ENCODE measurements at places on chromosomes 5 and 9.
A peak's percentile ranks its signal among the peaks of the same experiment; 100 is the strongest.

- no peak for DNase-seq
Measured at GRCh38 chr5:96645091-96645490, 17.1 kb upstream of the CAST start.

GRCh38 chr5:9739135-9739534 lies 109.0 kb upstream of the TAS2R1 start:
- DNase-seq: no peak

DNA sequence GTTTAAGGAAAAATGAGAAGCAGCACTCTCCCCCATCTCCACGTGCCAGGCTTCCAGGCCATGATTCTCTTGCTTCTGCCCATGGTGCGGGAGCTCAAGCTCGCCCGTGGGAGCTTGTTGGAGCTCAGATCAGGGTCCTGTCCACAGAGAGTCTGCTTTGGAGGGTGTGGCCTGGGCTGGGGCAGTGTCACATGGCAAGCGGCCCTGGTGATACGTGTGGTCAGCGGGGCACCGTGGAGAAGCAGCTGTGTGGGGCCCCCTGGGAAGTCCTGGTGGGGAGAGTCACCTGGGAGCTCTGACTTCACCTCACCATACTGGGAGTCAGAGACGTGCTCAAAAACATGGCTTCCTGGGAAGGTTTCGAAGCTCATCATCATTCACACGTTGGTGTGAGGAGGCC lies 275.3 kb downstream of the GADD45G start:
- no peak for DNase-seq

GRCh38 chr5:52846182-52846842 lies 58.6 kb downstream of the ITGA1 start:
- DNase-seq: peak; percentile 46

- DNase-seq: peak; percentile 18
Measured at GRCh38 chr5:40594811-40595210, 84.9 kb upstream of the PTGER4 start.

DNA sequence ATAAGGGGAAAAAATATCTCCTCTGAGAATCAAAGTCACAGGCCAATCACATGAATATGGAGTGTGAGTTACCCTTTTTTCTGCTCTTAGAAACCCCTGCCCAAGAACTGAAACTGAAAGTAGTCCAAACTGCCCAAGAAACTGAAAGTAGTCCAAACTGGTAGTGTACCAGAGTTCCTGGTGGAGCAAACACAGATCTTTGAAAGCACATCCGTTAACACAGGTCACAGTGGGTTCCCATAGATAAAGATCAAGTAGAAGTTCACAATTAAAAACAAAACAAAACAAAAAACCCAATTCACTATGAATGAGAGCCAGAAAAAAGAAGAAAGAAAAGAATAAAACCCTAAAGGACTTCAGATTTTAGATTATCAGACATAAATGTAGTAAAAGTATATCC lies 332.4 kb upstream of the EFNA5 start:
- peak; percentile 34 for DNase-seq

DNA sequence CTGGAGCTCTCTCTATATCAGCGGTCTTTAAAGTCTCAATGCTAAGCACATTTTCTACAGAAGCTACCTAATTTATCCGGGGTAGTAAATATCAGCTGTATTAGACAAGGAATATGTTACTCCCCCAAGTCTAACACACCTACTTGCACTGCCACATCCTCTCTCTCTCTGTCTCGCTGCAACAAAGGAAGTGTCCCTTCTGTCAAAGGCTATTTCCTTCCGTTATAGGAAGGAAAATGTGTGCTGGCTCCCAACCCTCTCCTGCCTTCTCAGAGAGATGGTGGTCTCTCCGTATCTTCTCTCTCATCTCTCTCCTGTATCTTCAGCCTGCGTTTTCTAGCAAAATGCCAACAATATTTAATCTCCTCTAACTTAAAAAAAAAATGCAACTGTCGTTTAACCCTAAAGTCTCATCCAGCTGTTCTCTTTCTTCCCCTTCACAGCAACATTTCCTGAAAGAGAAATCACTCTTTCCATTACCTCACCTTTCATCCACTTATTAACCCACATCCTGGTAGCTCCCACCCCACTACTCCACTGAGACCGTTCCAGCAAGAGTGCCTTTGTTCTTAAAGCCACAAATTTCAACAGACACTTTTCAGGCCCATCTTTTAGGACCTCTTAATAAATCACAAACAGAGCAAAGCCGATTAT lies 2.3 kb downstream of the TTF1 start:
- DNase-seq: no peak

DNA sequence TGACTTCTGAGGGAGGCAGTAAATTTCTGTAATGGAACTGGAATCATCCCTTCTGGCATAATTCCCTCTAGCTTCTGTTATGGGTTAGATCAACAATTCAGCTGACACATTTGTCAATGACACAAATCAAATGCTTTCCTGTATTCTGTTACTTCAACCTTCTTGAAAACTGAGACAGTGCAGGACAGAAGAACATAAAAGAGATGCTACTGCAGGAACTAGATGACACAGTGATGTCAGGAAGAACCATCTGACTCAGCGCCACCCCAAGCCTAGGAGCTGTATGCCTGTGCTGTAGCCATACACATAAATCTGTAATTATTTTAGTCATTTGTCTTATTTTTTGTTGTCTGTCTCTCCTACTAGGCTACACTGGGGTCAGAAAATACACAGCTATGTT lies 18.2 kb upstream of the CEP120 start:
- no peak for DNase-seq

- DNase-seq: no peak
Measured at GRCh38 chr5:123540534-123540933, 28.6 kb downstream of the CSNK1G3 start.

GRCh38 chr5:35819026-35819425 lies 37.7 kb upstream of the IL7R start:
- no peak for DNase-seq

DNA sequence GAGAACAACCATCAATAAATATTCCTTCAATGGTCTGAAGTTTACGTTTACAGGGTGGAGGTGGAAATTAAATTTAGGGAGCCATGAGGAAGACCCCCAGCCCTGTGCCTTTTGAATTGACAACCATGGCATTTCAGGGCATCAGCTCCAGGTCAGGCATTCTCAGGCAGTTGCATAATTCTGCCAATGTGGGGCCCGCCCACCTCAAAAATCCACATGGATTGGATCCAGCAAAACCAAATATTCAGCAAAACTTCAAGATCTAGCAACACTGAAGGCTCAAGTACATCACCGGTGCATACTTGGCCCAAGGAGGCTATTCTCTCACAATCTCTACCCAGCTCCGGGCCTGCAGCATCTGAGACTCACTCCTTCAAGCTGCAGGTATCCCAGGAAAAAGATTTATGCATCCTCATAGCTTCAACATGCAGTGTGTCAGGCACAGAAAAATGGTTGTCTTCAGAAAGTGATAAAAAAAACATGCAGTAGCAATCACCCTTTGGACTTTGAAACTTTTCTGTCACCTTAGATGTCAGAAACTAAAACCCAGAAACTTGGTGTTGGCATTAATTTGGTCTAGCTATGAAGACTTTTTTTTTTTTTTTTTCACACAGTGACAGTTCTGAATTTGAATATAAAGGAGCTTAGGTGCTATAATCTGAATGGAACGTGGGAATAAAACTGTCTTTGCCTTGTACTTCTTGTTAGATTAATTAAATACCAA lies 21.4 kb upstream of the ANXA2R start:
- peak; percentile 67 for DNase-seq

DNA sequence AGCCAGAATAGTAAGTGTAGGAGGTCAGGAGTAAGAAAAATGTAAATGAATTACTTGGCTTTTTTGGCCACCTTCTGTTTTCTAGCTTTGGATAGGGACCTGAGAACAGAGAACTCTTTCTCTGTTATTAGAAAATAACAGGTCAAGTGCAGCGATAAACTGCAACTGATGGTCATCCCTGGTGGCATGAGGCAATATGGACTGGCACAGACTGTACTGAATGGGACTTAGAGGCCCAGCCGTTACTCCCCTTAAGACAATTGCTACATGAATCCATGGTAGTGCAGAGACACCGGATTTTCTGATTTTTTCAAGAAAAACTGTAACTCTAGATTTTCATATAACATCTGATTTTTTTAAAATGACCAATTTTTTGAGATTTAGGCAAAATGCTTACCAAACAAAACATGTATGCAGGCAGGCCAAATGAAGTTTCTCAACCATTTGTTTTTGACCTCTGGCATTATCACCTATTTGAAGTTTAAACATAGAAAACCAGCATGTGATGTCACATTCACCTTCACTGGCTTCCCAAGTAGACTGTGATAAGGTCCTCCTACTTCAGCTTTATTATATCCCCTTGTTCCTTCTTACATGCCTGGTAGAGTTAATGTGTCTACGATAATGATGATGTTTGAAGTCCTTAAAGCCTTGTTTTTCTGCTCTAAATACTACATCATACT lies 262.6 kb downstream of the KCTD16 start:
- no peak for DNase-seq

- no peak for DNase-seq
Measured at GRCh38 chr5:72351376-72351775, 31.2 kb downstream of the PTCD2 start.

- DNase-seq: no peak
Measured at GRCh38 chr9:88926781-88927505, 64.3 kb upstream of the S1PR3 start.

DNA sequence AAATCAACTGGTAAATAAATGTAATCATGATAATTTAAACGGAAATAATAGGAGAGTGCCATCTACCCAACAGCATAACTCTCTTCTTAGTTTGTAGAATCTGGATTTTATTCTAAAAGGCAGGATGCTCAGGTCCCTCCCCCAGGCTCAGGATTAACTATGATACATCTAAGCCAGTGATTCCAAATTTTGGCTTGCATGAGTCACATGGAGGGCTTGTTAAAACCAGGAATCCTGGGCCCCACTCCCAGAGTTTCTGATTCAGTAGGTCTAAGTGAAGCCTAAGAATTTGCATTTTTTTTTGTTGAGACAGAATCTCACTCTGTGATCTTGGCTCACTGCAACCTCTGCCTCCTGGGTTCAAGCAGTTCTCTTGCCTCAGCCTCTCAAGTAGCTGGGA lies 62.3 kb upstream of the ZFR start:
- peak; percentile 98 for DNase-seq

DNA sequence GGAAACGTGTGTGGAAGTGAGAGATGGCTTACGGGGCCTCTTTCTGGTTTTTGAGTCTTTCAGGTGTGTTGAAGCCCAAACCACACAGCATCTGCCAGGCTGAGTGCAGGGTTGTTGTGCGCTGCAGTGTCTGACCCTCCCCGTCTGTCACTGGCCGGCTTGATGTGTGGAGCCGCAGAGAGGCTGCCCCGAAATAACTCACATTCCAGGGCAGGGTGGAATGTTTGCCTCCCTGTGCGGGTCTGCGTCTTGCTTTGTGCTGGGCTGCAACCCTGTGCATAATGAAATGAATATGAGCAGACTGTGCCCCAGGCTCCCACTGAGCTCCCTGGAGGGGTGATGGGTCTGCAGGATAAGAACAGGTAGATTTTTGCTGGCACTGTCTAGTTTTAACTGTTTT lies 9.9 kb upstream of the PLEKHG4B start:
- peak; percentile 78 for DNase-seq

DNA sequence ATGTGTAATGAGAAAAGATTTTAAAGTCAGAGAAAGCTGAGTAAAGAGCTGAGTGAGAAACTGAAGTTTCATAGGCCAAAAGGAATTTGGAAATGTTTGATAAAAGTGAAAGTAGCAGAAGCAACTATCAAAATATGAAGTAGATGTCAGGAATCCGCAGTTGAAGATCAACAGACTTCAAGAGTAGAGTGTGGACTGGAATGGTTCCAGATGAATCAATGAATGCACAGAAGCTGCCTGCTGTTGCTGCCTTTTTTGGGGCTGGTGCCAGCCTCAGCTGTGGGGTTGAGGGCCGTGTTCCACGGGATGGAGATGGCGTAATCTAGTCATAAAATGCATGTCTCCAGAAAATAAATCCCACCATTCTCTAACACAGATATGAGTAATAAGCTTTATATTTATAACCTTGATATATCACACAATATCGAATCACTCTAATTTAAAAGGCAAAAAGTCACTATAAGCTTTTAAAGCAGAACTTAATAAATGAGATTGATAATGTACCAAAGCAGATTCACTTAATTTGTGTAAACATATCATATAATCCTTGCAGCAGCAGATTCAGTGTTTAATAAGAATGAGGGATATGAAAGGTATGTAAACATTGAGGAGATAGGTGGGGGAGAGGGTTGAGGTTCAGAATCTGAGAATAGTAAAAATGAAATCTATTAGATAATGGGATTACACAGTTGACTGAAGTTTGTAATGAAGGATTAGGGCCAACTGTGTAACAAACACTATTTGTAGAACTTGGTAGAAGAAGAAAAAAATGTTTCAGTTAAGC lies 652.3 kb upstream of the FTMT start:
- peak; percentile 87 for DNase-seq

GRCh38 chr5:52190737-52191136 lies 597.0 kb upstream of the ITGA1 start:
- no peak for DNase-seq

DNA sequence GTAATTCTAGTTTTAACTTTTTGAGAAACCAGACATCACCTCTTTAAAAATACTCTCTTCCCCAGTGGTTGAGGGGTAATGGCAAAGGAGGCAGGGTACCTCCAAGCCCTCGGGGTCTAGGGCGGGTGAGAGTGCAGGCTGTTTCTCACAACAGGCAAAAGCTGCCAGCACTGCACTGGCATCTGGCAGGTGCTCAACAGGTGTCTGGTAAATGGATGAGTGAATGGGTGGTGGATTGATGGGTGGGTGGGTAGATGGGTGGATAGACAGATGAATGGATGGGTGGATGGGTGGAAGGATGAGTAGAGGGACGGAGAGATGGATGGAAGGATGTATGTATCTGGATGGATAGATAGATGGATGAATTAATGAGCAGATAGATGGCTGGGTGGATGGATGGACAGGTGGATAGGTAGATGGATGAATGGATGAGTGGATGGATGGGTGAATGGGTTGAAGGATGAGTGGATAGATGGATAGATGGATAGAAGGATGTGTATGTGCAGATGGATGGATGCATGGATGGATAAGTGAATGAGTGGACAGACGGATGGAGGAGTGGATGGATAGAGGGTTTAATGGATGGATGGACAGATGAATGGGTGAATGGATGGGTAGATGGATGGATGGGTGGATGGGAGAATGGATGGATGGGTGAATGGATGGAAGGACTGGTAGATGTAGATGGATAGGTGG lies 84.6 kb downstream of the COL5A1 start:
- no peak for DNase-seq

- no peak for DNase-seq
Measured at GRCh38 chr5:112974901-112975300, 1.7 kb upstream of the DCP2 start.

DNA sequence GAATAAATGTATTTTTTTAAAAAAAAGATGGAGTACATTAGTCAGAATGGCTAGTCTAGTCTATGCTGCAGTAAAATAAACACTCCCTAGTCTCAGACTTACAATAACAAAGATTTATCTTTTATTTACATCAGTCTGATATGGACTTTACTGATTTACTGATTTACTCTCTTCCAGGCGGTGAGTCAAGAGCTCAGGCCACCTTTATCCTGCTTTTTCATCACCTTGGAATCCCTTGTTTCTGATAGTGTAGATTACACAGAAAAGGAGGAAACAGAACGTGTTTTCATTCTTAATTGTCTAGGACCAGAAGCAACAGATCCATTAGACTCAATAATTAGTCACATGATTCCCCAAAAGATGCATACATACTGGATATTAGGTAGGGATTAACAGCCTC lies 290.1 kb upstream of the TRPC7 start:
- no peak for DNase-seq

- DNase-seq: no peak
Measured at GRCh38 chr5:149037817-149038216, 25.0 kb downstream of the SH3TC2 start.
